ENCODE measurements at places on chromosomes 2 and 18.

DNA sequence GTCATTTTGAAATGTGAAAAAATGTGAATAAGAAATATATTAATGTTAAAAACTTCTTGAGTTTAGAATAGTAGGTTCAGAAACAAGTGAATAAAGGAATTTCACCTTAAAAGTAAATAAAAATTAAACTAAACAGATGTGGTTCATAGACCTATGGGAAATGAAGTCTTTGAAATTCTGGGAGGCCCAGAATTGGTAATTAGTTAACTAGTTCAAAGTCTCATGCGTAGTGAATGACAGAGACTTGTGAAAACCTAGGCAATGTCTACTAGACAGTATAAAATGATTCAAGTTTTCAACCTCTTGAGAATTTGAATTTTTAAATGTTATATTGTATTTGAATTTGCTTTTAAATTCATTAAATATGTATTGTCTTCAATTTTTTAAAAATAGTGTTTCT lies 32.6 kb upstream of the AAK1 start:
- no peak for DNase-seq

GRCh38 chr2:149719695-149720094 lies 132.1 kb upstream of the MMADHC start:
- no peak for DNase-seq

GRCh38 chr2:32910883-32911598 lies 35.7 kb upstream of the LTBP1 start:
- no peak for DNase-seq

GRCh38 chr18:72652990-72653593 lies 109.0 kb upstream of the CBLN2 start:
- DNase-seq, result no peak

- DNase-seq, result no peak
Observed at GRCh38 chr2:174802459-174802858, 38.2 kb upstream of the CHRNA1 start.

GRCh38 chr2:142291969-142292368 lies 161.2 kb upstream of the LRP1B start:
- no peak for DNase-seq

- peak; percentile 73 for DNase-seq
Observed at GRCh38 chr2:68946117-68946516, 6.6 kb downstream of the GKN2 start.

DNA sequence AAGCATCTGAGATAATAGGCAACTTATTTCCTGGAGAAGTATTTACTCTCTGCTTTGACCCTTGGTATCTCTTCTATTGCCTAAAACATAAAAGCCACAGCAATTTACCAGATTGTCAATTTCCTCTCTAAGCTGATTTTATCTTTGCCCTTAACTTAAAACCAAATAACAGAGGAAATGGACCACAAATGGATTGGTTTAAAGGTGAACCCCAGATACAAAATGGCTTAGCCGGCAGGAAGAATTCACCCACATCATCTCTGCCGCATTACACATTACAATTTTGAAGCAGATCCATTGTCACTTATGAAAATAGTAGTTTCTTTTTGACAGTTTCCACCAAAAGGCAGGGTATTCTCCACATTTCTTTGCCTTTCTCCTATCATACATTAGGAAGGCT lies 585.8 kb upstream of the CHAC2 start:
- no peak for DNase-seq

DNA sequence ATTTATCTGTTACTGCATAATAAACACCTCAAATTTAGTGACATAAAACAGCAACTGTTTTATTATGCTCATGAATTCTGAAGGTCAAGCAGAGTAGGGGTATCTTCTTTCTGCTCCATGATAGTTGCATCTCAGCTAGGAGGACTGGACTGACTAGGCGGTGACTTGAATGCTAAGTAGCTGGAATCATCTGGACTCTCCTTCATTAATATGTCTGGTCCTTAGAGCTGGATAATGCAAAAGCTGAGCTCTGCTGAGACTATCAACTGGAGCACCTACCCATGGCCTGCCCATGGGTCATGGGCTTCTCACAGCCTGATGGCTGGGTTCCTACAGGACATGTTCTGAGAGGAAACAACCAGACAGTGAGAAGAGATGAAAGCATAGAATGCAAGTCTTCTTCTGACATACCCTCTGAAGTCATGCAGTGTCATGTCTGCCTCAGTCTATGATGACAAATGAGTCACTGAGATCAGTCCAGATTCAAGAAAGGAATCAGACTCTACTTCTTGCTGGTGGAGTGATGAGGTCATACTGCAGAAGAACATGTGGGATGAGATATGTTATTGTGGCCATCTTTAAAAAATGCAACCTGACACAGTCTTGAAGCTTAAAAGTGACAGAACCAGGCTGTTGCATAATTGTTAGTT lies 174.2 kb upstream of the OSR1 start:
- DNase-seq, result no peak

- DNase-seq, result no peak
Observed at GRCh38 chr2:39786761-39787522, 7.9 kb upstream of the THUMPD2 start.

DNA sequence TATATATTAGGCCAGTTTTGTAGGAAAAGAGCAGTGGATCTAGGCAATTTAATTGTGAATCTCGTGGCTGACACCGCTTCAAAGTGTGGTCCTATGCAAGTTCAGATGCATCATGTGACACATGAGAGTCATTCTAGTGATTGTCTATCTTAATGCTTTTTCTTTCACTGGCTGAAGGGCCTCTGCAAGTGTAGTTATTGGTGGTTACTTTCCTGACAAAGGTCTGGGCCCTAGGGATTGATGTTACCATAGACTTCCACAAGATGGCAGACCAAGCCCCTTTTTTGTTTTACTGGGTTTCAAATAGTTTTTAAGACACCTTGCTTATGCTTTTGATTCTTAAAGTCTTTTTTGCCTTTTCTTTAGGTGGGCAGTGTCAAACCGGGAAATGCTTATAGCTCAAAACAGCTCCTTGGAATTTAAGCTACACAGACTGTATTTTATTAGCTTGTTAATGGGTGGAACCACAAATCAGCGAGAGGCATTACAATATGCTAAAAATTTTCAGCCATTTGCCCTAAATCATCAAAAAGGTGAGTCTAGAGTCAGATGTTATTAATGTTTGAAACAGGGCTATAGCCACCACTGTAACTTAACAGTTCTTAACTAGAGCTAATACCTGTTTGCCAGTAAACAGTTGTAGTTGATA lies 25.9 kb downstream of the CD8A start:
- peak; percentile 1 for DNase-seq

DNA sequence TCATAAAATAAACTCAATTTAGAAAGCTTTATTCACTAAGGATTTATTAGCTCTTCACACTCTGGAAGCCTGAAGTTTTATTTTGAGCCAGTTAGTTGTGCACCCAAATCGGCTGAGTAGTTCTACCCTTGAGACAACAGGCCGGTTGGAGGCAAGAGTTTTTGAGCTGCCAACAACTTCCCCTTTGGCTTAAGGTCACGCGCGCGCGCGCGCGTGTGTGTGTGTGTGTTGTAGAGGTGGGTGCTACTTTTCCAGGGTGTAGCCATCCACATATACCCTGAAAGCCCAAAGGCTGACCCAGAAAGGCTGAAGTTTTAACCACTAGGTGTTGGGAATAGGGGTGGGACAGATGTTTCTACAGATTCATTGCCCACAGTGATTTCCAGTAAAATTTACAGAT lies 150.2 kb upstream of the LHCGR start:
- DNase-seq, result no peak

DNA sequence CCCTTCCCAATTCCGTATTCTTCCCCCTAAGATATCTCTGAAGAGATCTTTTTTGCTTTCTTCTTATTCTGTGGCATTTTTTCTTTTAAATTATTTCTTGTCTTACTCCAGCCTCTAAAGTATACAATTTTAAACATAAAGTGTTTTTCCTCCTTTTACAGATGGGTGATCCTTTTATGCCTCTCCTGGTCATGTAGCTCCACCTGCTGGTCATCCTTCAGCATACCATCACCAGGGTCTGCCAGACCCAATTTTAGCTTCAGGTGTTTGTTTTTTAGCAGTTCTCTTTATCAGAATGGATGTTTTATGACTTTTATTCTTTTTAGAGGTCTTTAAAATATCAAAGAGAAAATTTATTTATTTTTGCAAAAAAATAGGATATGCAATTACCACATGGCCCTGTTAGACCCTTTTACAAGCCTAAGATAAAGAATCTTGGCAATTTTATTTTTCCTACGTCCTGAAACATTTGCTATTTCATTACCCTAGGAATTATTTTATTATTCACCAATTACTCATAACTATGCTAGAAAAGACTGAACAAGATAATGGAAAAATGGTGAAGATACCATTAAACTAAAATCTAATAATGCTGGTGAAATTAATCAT lies 55.5 kb downstream of the PIGN start:
- peak; percentile 66 for DNase-seq

DNA sequence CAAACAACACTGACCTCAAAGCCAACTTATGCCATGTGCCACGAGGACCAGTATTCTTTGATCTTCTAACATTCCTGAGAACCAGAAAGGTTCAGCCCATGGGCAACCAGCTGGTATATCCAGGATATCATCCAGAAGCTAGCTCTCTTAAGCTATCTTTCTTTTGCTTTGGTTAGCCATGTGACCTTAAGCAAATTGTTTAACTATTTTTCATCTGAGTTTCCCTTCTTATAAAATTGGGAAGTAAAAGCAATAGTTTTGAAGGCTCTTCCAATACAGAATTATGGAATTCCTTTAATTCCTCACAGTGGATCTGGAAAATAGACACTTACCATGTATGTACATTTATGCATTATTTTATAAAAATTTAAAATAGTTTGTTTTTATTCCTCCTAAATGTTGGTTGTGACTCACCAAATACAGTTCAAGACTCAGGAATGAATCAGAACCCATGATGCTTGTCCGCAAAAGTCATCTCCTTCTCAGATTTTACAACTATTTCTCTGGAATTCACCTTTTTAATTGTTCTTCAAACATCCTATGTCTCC lies 435.7 kb downstream of the ZEB2 start:
- DNase-seq, result no peak

Measured in NCI-H748 treated with DMSO at 0.1 percent for 48 hours (cell line).